ENCODE measurements at places on chromosomes 1 and 21. TPM values are rescaled to one million over a fixed set of nuclear protein-coding genes. Genes with fewer than 3 reads are reported as not detected.

- no peak for DNase-seq
These were observed 68.3 kb downstream of the SLC16A1 start for GRCh38 chr1:112887599-112888283.

GRCh38 chr21:35394049-35394448 lies 344.9 kb upstream of the RUNX1 start:
- DNase-seq = no peak

WNT3A gene
- total RNA-seq = not detected

SAMD11 gene
- not detected for total RNA-seq

GRCh38 chr1:226816576-226816975 lies 53.8 kb upstream of the PSEN2 start:
- DNase-seq = no peak

DNA sequence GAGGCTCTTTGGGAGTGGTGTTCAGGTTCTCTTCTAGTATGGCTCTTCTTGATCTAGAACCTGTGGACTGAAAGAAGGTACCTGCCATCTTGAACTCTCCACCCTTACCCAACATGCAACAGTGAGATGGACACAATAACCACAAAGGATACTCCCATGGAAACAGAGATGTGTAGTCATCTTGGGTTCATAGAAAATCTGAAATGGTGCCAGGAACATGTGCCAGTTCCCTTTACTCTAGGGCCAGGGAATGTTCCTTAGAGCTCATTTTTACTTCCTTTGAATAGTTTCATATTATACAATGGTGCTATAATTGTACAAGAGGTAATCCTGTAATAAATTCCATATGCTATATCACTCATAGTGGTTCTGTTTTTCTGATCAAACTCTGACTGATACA lies 13.2 kb upstream of the SCYL3 start:
- no peak for DNase-seq

DMRTA2 gene
- not detected for total RNA-seq

- no peak for DNase-seq
These were observed 122.3 kb upstream of the BACE2 start for GRCh38 chr21:41045534-41046268.

GBP7 gene
- not detected for total RNA-seq

GRCh38 chr21:42580793-42581321 lies 67.2 kb downstream of the SLC37A1 start:
- no peak for DNase-seq

Measured in psoas muscle (tissue), 8 donors.